ENCODE measurements at places on chromosomes 12 and 14. TPM values are rescaled to one million over a fixed set of nuclear protein-coding genes. Genes with fewer than 3 reads are reported as not detected.

- no peak overlapping the region for H3K4me3 ChIP-seq
- no peaks in the 10 kb centered on the region for H3K36me3 ChIP-seq
- no peaks in the 10 kb centered on the region for H3K27me3 ChIP-seq
Observed at GRCh38 chr12:87413784-87414183, 615.4 kb downstream of the C12orf50 start.

DNA sequence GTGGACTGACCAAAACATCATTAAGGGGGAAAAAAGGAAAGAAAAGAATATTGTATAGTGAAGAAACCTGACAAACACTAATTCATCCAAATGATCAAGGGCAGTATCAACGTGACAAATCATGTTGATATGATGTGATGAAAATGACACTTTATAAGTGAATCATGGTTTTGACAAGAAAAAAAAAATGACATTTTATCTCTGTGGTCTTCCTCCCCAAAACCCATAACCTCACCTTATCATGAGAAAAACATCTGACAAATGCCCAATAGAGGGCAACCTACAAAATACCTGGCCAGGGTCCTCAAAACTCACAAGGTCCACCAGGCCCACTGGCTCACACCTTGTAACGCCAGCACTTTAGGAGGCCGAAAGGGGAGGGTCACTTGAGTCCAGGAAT is 13.8 kb downstream of the TMED10 start:
- H3K4me3 ChIP-seq: no peak overlapping the region
- H3K27me3 ChIP-seq: no peaks in the 10 kb centered on the region
- no peaks in the 10 kb centered on the region for H3K36me3 ChIP-seq
- no peak for DNase-seq
- peaks cover 14% of the 10 kb centered on the region for H3K4me1 ChIP-seq
- H3K27ac ChIP-seq: no peak overlapping the region

GRCh38 chr12:105910030-105910429 is 228.7 kb downstream of the NUAK1 start:
- no peak overlapping the region for H3K27ac ChIP-seq
- H3K27me3 ChIP-seq: no peaks in the 10 kb centered on the region
- DNase-seq: no peak

- H3K27ac ChIP-seq: no peak overlapping the region
- H3K4me1 ChIP-seq: no peaks in the 10 kb centered on the region
- DNase-seq: no peak
- H3K36me3 ChIP-seq: peaks cover 8% of the 10 kb centered on the region
- H3K27me3 ChIP-seq: no peaks in the 10 kb centered on the region
Observed at GRCh38 chr12:20486233-20486632, 117.9 kb downstream of the PDE3A start.

DNA sequence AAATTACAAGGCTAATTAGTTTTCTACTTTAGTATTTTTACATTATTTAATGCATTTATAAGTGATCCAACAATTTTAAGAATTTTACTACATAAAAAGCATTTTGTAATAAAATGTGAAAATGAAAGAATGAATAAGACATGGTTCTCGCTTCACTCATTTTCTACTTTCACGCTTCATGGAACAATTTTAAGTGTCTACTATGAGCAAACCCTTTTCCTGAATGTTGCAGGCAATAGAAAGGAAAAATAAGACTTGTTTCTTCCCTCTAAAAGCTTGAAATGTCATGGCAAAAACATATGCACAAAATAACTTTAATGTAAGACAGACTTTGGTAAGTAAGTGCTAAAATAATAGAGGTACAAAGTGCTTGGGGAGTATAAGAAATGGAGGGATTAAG is 205.7 kb upstream of the HMGA2 start:
- H3K4me1 ChIP-seq: no peaks in the 10 kb centered on the region
- no peak overlapping the region for H3K4me3 ChIP-seq
- H3K27ac ChIP-seq: no peak overlapping the region
- no peaks in the 10 kb centered on the region for H3K27me3 ChIP-seq
- DNase-seq: no peak

- no peaks in the 10 kb centered on the region for H3K27me3 ChIP-seq
- peaks cover 11% of the 10 kb centered on the region for H3K4me1 ChIP-seq
- H3K4me3 ChIP-seq: no peak overlapping the region
- no peaks in the 10 kb centered on the region for H3K36me3 ChIP-seq
- no peak overlapping the region for H3K27ac ChIP-seq
- no peak for DNase-seq
Observed at GRCh38 chr14:93748208-93749075, 39.8 kb downstream of the PRIMA1 start.

GRCh38 chr12:27282754-27283153 is 38.7 kb downstream of the STK38L start:
- peaks cover 5% of the 10 kb centered on the region for H3K4me1 ChIP-seq
- H3K27ac ChIP-seq: no peak overlapping the region
- H3K27me3 ChIP-seq: no peaks in the 10 kb centered on the region
- no peak overlapping the region for H3K4me3 ChIP-seq
- no peaks in the 10 kb centered on the region for H3K36me3 ChIP-seq

DNA sequence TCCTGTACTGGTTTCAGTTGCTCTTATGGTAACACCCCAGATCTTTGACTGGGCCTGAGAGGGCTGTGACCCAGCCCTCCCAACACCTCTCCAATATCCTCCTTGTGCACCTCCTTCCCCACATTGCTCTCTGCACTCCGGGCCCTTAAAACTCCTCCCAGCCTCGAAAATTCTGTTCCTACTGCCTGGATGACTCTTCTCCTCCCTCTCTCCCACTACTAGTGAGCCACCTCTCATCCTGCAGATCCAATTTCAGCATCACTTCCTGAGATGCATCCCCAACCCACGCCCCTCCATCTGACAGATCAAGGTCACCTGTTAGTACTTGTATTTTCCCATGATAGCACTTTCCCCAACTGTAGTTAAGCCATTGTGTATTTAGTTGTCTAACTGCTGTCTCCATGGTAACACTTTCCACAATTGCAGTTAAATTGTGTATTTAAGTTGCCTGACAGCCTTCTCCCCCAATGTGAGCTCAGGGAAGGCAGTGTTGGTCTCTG is 11.5 kb upstream of the NT5DC3 start:
- H3K4me3 ChIP-seq: no peak overlapping the region
- H3K27me3 ChIP-seq: no peaks in the 10 kb centered on the region
- H3K4me1 ChIP-seq: no peaks in the 10 kb centered on the region

DNA sequence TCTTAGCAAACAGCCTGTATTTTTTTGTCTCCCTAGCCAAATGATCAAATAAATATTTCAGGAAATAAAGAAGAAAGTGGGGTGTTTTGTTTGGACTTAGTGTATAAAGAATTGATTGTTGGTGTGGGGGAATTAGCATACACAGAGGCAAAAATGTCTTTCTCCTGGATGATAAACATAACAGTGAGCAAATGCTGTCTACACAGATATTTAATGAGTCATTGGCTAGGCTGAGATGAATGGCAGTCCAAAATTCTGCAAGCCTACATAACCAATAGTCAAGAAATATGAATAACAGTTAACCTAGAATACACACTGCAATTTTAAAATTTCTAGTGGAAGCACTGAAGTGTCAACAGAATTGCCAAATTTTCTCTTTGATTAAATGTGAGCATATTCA is 35.8 kb downstream of the MYF5 start:
- H3K36me3 ChIP-seq: no peaks in the 10 kb centered on the region
- no peak for DNase-seq
- H3K27ac ChIP-seq: no peak overlapping the region
- no peak overlapping the region for H3K4me3 ChIP-seq
- H3K4me1 ChIP-seq: no peaks in the 10 kb centered on the region
- no peaks in the 10 kb centered on the region for H3K27me3 ChIP-seq

DNA sequence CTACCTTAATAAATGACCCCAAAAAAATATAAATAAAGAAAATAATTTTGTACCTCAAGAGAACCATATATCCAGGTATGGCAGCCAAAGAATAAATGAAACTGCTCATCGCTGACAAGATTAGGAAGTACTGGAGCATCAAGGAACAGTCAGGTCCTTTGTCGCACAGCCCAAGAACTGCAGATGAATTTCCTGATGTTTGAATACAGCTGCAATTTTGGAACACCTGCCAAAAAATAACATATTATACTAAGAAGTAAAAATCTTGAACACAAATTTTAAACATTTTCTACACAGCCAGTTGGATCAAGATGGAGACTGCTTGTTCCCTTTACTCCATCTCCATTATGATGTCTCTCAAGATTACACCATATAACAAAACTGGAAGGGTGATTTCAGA is 42.6 kb downstream of the SLCO1A2 start:
- no peaks in the 10 kb centered on the region for H3K27me3 ChIP-seq
- H3K4me3 ChIP-seq: no peak overlapping the region
- no peak for DNase-seq
- no peaks in the 10 kb centered on the region for H3K4me1 ChIP-seq
- no peaks in the 10 kb centered on the region for H3K36me3 ChIP-seq

DNA sequence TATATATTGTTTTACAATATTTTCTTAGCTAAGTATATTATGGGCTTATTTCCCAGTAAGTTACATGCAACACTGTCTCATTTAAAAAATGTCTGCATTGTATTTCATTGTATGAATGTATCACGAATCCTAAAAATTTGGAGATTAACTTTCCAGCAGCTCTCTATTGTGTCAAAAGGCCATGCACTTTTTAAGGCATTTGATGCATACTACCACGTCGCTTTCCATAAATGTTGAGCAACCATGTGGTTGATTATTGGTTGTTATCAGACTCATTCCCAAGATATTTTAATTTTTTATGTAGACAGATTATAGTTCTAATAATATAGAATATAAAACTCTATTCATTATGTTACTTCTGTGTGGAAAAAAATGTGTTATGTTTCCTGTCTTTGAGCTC is 79.9 kb downstream of the SMOC1 start:
- no peak for DNase-seq
- H3K36me3 ChIP-seq: no peaks in the 10 kb centered on the region
- H3K27me3 ChIP-seq: no peaks in the 10 kb centered on the region
- no peaks in the 10 kb centered on the region for H3K4me1 ChIP-seq
- no peak overlapping the region for H3K27ac ChIP-seq

DNA sequence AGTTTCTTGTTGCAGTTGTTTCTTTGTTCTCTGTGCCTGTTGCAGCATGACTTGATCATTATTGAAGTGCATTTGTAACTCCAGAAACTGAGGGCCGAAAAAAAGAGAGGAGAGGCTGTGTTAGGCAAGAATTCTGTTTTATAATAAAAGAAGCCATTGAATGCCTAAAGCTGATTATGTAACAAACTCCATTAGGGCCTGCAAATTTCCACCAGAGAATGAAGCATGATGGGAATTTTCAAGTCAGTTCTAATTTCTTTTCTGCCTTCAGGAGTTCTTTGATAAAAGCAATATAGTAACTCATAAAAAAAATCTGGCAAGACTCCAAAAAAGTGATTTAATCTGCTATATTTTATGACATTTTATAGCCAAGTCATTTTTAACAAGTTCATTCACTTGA is 156.7 kb upstream of the RASSF8 start:
- no peaks in the 10 kb centered on the region for H3K36me3 ChIP-seq
- no peak overlapping the region for H3K4me3 ChIP-seq
- no peaks in the 10 kb centered on the region for H3K4me1 ChIP-seq
- no peaks in the 10 kb centered on the region for H3K27me3 ChIP-seq
- DNase-seq: no peak
- no peak overlapping the region for H3K27ac ChIP-seq

- H3K27ac ChIP-seq: no peak overlapping the region
- H3K4me1 ChIP-seq: no peaks in the 10 kb centered on the region
- H3K36me3 ChIP-seq: no peaks in the 10 kb centered on the region
- no peak for DNase-seq
- no peaks in the 10 kb centered on the region for H3K27me3 ChIP-seq
Observed at GRCh38 chr12:122155705-122156104, 18.3 kb downstream of the IL31 start.

DNA sequence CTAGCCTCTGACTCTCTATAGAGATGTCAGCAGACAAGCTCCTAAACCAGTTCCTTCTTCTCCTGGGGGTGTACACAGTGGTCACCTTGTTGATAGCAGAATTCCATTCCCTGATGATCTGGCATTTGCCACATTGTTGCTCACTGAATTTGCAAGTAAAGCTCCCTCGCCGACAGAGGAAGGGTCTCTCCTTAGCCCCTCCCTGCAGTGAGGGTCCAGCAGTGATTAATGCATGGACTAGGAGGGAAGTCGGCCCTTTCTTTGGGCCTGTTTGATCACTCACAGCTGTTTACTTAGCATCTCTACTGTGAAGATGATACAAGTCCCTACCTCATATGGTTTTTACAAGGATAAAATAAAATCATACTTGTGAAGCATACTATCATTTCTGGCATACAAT is 23.3 kb upstream of the APPL2 start:
- no peak for DNase-seq
- no peaks in the 10 kb centered on the region for H3K4me1 ChIP-seq
- no peak overlapping the region for H3K4me3 ChIP-seq
- no peaks in the 10 kb centered on the region for H3K36me3 ChIP-seq

DNA sequence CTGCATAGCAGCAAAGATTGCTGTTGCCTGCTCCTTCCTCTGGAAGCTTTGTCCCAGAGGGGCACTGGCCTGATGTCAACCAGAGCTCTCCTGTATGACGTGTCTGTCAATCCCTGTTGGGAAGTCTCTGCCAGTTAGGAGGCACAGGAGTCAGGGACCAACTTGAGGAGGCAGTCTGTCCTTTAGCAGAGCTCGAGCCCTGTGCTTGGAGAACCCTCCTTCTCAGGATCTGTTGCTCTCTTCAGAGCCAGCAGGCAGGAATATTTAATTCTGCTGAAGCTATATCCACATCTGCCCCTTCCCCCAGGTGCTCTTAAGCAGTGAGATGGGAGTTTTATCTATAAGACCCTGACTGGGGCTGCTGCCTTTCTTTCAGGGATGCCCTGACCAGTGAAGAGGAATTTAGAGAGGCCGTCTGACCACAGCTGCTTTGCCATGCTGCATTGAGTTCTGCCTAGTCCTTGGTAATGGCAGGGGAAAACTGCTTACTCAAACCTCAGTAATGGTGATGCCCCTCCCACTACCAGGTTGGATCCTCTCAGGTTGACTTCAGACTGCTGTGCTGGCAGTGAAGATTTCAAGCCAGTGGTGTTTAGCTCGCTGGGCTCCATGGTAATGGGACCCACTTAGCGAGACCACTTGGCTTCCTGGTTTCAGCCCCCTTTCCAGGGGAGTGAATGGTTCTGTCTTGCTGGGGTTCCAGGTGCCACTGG is 218.6 kb upstream of the SLC38A2 start:
- H3K27me3 ChIP-seq: no peaks in the 10 kb centered on the region
- DNase-seq: no peak
- no peak overlapping the region for H3K27ac ChIP-seq
- no peaks in the 10 kb centered on the region for H3K4me1 ChIP-seq
- no peak overlapping the region for H3K4me3 ChIP-seq
- no peaks in the 10 kb centered on the region for H3K36me3 ChIP-seq

CISTR gene
- polyA plus RNA-seq: not detected

C1S gene
- 17.6 TPM for polyA plus RNA-seq

GPR137C gene
- polyA plus RNA-seq: 2.0 TPM

COPZ1 gene
- 114 TPM for polyA plus RNA-seq

STYX gene
- polyA plus RNA-seq: 5.7 TPM

SCNN1A gene
- polyA plus RNA-seq: 47.1 TPM

LMNTD1 gene
- not detected for polyA plus RNA-seq

ASB2 gene
- 3.9 TPM for polyA plus RNA-seq

All from small intestine (tissue), 16 donors.